LHCN-M2 (cell line): ENCODE measurements at places on chromosomes 7 and 10.

DNA sequence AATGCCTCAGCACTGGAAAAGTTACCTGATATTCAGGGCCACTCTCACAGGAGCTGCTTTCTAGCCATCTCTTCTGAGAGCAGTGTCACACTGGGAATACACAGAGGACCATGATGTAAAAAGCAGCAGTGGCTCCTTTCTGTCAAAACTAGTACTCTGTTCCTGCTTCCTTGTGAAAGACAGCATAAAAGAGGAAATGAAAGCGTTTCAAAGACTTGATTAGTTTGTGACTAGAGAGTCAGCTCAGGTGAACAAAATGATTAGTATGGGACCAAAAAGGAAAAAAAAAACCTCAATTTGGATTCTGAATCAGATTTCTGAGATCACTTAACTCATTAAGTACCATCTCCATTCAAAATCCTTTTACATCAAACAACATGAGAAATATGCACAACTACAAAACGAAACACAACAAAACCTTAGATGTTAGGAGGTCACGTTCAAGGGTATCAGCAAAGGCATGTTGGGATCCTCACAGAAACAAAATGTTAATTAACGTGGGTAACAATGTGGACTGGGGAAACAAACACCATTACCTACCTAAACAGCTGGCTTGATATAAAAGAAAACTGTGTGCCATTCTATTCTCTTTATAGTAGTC is 103.7 kb downstream of the MACC1 start:
- DNase-seq = no peak

DNA sequence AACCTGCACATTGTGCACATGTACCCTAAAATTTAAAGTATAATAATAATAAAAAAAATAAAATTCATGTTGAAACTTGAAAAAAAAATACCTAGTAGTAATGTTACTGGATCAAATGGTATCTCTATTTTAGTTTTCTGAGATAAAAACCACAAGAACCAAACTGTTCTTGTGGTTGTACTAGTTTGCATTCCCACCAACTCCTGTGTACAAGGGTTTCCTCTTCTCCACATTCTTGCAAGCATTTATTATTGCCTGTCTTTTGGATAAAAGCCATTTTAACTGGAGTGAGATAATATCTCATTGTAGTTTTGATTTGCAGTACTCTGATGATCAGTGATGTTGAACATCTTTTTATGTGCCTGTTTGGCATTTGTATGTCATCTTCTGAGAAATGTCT is 177.7 kb downstream of the KIF20B start:
- DNase-seq = no peak

DNA sequence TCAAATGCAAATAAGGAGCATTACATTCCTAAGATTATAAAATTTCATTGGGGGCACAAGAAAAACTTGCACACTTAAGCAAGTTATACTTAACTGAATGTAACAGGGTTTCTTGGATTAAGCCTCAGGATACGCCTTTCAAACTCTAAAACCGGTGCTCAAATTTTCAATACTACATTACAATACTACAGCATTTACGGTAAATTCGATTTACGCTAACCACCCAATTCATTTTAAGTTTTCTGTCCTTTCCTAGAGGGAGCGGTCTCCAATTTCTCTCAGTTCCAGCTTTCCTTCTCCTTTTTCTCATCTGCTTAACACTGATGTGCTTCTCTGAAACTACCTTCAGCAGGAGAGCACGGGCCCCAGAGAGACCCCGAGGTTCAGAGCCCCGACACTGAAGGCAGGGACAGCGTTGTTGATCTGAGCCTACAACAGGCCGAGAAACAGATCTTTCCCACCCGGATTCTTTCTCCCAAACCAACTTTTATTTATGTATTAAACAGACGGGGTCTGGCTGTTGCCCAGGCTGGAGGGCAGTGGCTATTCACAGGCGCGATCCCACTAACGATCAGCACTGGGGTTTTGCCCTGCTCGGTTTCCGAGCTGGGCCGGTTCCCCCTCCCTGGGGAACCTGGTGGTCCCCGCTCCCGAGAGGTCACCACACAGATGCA is 798 bp downstream of the ZNF425 start:
- peak; percentile 12 for DNase-seq

- DNase-seq = peak; percentile 19
These were observed 17.1 kb upstream of the ZNF800 start for GRCh38 chr7:127409629-127410028.

DNA sequence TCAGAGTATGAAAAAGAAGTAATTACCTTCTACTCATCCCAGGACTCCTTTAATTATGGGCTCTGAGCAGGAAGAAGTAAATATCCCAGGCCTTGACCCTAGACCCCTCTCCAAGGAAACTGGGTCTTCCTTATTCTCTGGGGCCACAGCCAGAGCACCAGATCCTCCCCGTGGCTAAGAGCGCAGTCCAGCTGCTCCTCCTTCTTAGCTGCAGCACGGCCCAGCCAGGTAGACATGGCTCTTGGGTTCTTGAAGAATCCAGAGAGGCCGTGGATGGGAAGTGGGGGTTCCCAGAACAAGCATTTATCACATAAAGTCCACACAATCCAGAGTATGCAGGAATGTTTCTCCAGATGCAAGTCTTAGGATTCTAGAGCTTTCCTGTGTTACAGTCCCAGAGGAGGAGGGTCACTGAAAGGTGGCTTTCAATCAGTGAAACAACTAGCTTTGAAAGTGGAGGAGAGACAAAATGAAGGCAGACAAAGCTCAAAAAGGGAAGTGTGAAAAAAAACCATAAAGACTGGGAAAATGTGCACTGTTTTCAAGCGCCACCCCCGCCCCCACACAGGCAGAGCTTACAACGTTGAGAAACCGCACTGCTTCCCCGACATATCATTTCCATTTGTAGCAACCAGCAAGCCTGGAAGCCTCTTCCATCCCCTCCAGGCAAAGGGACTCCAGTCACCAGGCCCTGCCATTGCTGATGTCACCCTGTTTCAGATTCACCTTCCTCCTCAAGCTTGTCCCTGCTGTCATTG is 396.5 kb upstream of the MKI67 start:
- DNase-seq = no peak

DNA sequence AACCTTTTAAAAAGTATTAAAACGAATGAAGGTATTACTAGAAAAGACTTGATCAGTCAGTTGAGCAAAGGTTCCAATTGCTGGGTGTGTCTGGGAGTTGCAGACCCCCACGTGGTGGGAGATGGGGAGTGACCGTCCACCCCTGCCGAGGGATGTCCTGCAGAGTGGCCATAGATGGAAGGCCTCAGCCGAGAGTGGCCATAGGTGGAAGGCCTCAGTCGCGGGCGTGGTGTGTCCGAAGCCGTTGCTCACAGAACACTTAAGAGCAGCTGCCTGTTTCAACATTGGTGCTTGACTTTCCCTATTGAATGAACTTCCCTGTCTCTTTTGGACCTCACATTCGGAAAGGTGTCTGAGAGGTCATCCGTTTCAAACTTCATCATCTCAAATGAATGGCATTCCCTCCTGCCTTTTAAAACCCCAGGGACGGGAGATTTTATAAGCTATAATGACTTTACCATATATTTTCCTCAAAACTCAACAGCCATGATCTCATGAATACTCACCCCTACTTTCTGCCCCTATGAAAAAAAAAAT is 69.4 kb downstream of the CAMK1D start:
- peak; percentile 8 for DNase-seq

GRCh38 chr10:11687779-11688447 is 54.3 kb upstream of the ECHDC3 start:
- no peak for DNase-seq

- no peak for DNase-seq
These were observed 355.2 kb downstream of the TNS3 start for GRCh38 chr7:47226696-47227095.

DNA sequence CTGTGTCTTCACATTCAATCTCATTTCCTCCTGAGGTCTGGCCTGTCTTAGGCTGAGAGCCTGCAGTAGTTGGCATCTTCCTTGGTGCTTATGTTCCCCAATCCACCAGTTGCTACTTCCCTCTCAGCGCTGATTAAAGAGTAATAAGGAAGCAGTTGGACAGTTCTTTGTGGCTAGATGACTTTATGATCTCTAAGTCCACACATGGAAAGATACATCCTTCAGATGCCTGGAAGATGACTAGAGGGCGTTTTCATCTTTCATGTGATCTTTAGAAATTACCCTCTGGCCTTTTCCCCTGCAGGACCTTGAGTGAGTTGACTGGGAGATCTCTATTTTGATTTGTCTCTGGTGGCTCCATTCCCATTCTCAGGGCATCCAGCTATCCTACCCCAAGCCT is 204.5 kb downstream of the GRM3 start:
- no peak for DNase-seq

- peak; percentile 80 for DNase-seq
These were observed 143.1 kb upstream of the LRRTM3 start for GRCh38 chr10:66782776-66783175.

DNA sequence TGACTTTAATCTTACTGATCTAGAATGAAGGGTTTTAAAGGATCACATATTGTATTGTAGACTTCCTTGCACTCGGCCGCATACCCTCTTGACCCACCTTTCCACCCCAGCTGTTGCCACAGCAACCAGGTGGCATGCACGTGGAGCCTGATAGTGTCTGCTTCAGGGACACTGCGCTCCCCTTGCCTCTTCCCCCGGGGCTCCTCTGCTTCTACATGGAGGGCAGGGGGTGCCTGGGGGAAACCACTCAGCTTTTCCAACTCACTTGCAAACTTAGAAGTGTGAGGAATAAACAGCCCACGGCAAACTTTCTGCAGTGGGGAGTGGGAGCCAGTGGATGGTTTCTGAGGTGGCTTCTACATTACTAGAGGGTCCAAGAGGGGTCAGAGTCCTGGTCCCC is 458.6 kb downstream of the PLXNA4 start:
- DNase-seq = no peak

DNA sequence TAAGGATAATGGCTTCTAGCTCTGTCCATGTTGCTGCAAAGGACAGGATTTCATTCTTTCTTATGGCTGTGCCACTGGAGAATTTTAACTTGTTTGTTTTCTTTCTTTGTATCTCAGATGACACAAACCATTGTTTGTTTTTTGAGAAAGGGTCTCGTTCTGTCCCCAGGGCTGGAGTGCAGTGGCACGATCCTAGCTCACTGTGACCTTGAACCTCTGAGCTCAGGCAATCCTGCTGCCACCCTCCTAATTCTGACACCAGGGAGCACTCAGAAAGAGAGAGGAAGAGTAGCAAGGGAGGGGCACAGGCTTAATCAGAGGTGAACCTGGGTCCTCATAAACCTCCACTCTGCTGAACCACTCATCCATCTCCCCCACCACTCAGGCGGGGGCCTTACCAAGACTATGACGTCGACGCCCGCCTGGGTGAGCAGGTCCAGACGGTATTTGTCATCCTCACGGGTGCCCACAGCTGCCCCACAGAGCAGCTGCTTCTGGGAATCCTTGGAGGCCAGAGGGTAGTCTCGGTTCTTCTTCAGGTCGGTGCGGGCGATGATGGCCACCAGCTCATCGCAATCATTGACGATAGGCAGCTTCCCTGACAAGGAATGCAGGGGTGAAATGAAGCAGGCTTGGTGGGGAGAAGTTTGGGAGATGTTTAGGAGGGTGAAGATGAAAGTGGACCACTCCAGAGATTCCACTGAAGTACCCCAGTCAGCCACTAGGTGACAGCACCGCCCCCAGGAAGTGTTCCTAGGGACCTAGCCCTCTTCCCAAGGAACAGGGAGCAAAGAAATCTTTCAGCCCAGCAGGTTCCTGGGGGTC is 11.6 kb downstream of the IMPDH1 start:
- peak; percentile 48 for DNase-seq

DNA sequence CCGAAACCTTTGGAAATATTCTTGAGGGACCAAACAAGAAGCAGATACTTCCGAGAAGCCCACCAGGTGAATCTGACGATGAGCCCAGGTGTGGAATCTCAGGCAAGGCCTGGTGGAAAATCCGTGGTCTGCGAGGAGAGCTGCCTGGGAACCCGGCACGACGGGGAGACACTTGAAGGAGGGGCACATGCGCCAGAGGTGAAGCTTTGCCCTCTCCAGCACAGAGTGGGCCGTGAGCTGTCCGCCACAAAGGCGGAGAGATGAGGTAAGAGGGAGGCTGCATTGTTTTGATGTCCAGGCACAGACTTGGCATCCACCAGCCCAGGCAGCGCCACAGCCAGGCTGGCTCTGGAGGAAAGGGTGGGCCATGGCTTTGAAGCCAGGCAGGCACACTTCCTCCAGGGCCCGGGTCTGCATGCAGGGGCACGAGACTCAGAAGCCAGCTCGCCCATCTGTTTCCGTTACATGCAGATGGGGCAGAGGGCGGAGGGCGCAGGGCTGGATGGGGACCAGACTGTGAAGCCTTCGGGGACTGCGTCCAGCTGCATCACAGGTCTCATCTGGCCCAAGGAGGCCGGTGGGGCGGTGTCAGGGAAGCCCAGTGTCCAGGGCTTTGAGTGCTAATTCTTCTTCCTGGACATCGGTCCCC is 45.4 kb downstream of the CALML3 start:
- DNase-seq = no peak

DNA sequence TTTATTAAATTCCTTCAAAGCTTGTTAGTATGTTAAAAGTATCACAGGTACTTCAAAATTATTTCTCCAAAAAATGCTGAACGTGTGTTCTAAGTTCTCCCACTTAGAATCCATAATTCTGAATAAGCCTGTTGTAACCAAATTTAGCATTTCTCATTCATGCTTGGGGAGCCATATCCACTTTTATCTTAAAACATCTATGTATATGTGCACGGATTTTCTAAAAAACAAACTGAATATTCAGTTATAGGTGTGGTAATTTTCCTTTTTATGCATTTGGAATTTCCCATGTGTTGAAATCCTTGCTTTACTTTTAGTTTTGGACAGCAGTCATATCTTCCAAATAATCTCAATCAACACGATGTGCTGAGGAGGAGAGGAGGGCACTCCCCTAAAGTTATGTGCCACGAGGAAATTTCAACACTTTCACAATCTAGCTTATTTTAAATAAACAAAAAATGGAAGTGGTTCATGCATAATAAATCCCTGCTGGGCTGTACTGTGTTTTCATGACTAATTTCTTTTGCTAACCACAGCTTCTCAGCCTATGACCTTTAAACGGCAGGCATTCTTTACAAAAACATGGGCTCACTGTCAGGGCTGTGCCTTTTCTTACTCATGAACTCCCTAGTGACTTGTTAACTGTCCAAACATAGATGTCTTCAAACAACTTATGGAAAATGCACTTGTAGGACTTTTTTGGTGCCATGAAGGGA is 380.3 kb upstream of the SEMA3C start:
- DNase-seq = peak; percentile 100

DNA sequence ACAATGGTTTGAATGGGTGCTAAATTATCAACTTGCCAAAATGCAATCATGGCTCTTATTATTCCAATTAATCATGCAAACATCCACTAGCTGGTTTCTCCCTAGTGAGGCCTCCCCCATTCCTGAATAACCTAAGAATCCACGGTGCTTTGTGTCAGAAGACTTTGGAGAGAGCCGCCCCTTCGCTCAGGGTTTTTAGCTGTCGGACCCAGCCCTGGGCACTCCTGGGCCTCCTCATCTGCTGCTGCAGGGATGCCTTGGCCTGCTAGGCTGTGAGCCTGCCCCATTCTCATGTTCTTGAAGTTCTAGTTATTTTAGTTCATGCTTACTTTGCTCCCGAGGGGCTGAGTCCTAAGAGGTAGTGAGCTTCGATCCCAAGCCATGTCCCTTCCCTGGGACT is 34.1 kb upstream of the SFRP5 start:
- no peak for DNase-seq

GRCh38 chr10:110944792-110945396 is 25.5 kb downstream of the SHOC2 start:
- peak; percentile 81 for DNase-seq

- no peak for DNase-seq
These were observed 79.6 kb downstream of the INSIG1 start for GRCh38 chr7:155377071-155377837.
